Activated T-helper 17 cell treated with anti-CD3 and anti-CD28 coated beads, Interleukin-2, amount 50 U/mL, for 72 hours (primary cell): ENCODE measurements at places on chromosomes 1 and 21.
A peak's percentile ranks its signal among the peaks of the same experiment; 100 is the strongest.

DNA sequence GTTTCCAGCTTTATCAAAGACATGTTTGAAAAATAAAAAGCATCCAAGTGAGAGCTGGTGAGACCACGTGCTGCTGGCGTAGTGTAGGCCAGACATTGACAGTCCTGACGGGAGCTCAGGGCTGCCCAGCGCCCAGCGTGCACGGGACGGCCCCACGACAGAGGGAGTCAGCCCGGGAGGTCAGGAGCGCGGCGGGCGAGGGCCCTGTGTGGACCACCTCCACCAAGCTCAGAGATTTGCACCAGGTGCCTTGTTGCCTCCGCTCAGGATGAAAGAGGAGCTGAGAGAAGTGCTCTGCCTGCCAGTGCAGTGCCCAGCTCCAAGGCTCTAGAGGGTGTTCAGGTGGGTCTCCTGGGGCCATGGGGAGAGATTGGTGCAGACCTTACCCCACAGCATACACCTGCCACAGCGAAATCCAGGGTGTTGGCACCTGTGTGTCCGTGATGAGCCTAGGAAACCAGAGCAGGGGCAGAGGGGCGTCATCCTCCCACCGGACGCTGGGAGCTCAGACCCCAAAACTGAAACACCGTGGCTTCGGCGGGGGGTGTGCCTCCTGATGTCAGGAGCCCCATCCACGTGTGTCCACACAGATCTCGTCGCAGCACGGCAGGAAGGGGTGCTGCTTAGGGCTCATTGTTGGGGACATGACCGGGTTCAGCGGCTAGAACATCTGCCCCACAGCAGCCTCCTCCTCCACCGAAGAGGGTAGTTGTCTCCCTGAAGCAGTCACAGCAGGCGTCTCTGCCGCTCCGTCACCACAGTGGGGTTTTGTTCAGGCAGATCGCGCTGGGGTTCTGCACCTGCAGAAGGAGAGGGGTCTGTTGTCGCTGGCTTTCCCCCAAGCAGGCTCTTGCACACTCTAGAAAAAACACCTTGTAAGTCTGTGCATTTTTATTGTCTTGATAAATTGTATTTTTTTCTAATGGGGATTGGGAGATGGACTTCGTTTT lies 64.2 kb downstream of the POFUT2 start:
- ATAC-seq, result no peak

DNA sequence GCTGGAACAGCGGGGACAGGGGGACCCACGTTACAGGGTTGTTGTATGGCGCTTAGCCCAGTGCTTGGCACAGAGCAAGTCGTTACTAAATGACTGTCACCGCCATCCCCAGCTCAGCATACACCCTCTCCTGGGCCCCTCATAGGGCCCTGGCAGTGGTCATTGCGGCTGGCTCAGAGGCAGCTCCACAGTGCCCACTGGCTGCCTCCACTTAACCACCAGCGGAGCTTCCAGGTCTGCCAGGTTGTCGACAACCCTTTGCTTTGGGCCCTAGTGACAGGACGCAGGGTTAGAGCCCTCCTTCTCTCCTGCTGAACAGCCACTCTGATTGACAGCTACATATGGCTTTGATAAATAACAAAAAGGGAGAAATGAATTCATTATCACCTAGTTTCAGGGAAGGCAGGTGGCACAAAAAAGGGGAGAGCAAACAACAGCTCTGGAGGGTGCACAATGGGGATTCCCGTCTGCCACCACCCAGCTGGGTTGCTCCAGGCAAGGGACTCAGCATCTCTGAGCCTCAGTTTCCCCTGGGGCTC lies 4.8 kb downstream of the EFHD2 start:
- no peak for ATAC-seq

DNA sequence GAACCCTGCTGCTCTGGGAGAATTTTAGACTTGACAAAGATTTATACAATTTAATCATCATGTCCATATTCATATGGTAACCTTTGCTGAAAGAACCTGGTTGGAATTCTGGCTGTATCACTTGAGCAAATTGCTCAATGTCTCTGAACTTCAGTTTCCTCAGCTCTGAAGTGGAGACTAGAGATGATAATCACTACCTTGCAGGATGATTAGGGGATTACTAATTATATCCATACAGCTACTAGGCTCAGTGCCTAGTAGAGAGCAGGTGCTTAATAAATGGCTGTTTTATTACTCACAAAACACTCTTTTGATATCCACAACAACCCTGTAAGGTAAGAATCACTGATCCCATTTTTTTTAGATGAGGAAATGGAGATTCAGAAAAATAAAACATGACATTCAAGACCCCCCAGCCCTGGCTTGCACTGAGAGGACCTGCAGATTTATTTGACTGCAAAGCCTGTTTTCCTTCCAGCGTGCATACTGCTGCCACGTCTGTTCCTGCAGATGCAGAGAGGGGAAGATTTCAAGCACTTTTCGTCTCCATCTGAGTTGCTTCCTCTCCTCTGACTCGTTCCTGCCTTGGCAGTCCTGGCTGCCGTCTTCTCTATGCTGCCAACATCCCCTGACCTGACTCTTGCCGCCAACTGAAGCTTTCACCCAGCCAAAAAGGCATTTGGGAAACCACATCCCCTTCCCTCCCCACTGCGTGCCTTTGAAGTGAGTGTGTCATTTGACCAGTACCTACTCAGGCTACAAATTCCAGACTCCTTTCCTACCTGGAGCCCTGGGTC lies 203.0 kb downstream of the PLPP3 start:
- no peak for ATAC-seq

GRCh38 chr1:211343607-211344006 lies 17.0 kb downstream of the TRAF5 start:
- ATAC-seq, result peak; percentile 55

DNA sequence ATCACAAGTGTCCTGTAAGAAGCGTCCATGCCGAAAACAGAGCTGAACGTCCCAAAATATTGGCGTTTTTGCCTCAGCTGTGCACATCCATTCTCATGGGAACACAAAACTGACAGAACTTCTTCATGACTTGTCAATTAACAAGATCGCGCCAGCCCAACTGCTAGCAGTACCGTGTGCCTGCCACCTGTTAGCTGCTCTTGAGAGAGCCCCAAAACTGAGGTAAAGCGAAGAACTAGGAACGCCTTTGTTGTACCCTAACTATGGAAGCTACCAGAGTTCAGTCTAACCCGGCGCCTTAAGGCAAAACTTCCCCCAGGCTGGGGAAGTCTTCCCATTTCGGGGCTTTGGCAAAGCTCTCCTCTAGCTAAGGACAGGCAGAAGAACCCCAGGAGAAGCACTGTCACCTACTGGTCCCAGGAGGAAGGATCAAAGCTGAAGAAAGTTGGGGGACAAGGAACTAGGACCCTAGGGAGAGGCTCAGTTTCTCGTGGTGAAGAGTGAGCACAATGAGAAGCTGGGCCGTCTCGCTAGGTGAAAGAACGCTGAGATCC lies 719 bp downstream of the EYA3 start:
- no peak for ATAC-seq

GRCh38 chr1:90925928-90926869 lies 95.6 kb downstream of the ZNF644 start:
- ATAC-seq, result peak; percentile 66

- ATAC-seq, result no peak
These were observed 2.1 kb downstream of the MXRA8 start for GRCh38 chr1:1356166-1356795.

- ATAC-seq, result no peak
These were observed 74.7 kb upstream of the ZBTB40 start for GRCh38 chr1:22376976-22377375.

- ATAC-seq, result no peak
These were observed 117.8 kb downstream of the GLIS1 start for GRCh38 chr1:53621144-53621543.

DNA sequence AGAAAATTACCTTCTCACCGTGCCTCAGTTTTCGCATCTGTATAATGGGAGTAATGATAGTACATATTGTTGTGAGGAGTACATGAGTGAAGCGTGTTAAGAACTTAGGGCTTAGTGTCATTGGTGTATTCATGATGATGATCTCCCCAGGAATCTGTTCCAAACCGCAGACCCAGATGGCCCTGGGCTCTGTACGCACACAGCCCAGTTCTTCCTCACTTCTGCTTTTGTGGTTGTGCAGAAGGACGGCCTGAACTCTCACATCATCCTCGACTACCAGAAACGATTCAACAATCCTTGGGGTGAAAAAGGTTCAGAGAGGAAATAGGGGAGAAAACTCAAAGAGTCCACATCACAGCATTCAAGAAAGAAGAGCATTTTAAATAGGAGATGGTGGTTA lies 323.0 kb downstream of the CAMTA1 start:
- ATAC-seq, result no peak

DNA sequence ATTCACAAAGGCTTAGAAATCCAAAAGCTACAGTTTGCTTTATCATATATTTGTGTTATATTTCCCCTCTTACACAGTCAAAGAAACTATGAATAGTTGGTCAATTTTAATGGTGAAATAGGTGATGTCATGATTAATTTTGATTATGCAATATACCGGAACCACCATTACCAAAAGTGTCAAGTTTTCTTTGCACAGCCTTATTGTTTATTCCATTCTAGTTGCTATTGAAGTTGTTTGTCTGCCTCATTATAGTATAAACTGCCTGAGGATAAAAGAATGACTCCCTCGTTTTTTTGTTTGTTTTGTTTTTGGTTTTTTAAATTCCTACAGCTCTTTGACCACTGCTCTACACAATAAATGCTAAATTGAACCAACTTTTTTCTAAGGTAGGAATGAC lies 690.6 kb upstream of the ZP4 start:
- ATAC-seq, result no peak

DNA sequence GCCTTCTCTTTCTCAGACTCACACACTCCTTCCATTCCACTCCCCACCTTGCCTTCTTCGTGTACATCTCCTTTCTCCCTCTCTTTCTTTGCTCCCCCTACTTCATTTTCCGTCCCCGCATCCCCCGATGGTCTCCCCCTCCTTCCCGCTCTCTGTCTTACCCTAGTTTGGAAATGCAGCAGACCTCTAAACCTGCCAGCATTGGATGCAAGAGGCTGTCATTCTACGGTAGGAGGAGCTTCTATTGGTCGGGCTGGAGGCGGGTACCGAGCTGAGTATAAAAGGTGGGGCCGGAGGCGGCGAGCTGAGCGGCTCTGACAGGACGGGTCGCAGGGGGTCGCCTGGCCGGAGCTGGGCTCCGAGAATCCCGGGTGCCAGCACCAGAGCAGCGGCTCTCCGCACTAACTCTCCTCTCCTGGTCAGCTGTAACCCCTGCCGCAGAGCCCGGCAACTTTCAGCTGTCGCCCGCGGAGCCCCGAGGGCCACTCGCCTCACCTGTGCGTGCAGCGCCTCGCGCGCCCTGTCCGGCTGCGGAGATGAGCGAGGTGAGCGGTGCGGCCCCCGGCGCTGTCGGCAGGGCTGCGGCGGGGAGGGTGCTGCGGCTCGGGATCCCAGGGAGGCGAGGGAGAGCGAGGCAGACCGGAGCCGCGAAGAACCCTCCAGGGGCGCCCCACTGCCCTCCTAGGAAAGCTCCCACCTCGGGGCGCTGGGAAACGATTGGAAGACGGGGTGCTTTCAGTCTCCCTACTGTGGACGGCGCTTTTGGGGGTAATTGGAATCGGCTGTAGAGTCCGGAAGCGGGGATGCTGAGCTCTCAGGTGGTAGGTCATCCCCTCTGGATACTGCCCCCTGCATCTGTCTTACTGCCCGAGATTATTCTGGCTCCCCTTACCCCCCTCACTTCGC lies at the start of gene PCP4L1:
Gene PCP4L1, plus strand, starts transcription at position 307 of the 906 bp plus-strand sequence. Its CDS starts 230 bp downstream, at position 537.
- peak; percentile 94 for ATAC-seq

GRCh38 chr1:228930479-228930957 lies 195.2 kb downstream of the RHOU start:
- ATAC-seq, result no peak

DNA sequence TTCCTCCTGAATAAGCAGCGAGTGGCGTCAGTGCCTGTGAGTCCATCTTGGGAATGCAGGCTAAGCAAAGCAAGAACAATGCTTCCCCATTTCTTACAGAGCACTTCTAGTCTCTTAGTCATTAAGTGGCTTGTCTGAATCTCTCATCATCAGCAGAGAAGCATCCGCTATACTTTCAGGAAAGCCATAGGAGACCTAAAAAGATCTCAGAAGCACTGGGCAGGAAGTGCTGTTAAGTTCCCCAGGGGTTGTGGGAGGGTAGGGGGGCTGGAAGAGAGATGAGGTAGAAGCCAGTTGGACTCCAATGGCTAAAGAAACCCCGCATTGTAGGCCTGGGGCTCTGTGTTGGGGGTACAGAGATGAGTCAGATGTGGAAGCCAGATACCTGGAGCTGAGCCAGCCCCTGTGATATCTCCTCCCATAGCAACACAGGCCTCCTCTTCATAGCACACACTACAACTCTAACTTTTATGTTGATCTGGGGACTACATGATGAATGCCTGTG lies 44.9 kb downstream of the SYT6 start:
- ATAC-seq, result peak; percentile 16

- ATAC-seq, result no peak
These were observed 73.4 kb upstream of the PROX1 start for GRCh38 chr1:213914392-213914791.
